Fibroblast of skin of right biceps (primary cell): ENCODE measurements at places on chromosomes 1 and 21.

DNA sequence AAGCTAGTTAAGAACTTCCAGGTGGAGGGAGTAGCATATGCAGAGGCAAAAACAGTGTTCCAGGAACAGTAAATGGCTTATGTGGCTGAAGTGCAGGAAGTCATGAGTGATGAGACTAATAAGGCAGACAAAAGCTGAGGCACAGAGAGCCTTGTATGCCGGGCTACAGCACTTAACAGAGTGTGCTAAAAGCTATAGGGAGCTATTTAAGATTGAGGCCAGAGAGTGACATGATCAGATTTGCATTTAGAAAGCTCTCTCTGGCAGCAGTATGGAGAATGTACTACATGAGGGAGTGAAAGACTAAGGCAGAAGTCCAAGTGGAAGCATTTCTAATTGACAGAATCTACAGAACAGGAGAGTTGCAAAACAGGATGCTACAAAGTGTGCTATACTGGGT is 38.6 kb downstream of the WASF2 start:
- DNase-seq, result no peak

DNA sequence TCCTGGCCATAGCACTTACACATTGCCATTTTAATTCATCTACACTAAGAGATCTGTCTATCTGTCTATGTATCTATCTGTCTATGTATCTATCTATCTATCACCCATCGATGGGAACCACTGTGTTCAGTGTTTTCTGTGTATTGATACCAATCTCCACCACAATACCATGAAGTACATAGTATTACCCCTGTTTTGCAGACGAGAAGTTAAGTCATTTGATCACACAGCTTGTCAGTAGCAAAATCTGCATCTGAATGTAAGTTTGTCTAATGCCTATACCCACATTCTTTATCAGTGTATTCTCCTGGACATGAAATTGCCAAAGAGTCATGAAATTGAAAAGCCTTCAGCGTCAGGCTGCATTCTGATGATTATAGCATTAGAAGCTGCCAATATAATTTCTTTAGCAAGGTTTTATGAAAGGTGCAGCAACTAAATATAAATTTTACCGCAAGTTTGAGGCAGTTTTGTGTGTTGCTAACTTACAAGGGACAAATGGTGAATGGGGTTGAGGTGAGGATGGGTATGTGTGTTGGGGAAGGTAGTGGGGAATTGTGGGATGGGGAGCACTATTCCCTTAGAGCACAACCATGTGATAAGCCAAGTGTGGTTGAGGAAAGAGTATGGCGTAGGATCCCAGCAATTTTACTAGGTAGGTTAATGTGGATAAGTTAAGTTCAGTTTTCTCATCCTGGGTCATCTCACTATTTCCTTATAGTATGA is 24.2 kb downstream of the SLAMF1 start:
- DNase-seq, result no peak

GRCh38 chr1:211155040-211155439 is 21.1 kb upstream of the KCNH1 start:
- peak; percentile 45 for DNase-seq

DNA sequence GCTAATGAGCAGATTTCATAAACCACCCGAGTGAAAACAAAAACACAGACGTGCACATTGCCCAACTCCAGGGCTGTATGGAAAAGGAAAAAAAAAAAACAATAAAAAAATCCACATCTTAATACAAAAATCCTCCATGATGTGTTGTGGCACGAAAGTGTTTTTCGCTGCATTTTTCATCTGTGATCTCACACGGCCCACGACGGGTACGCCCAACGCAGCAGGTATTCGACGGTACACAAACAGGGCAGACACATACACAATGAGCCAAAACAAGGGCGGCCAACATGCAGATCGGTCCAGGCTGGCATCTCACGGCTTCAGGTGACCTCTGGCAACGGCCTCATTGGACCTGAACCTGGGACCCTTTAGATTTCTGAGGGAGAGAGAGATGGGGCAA is 31.1 kb downstream of the CASZ1 start:
- no peak for DNase-seq

DNA sequence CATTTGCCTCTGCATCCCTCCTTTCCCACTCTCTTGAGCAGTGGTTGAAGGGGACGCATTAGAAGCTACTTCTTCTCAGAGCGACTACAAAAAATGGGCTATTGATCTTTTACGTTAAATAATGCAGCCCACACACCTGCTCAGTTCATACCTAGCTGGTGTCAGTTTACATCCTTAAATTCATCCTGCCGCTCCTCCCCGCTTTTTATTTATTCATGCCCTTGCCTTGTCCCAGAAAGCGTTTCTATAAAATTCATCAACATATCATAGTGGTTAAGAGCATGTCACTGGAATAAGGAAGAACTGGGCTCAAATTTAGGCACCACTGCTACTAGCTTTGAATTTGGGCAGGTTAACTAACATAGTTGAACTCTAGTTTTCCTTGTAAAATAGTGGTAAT is 66.0 kb upstream of the TINAGL1 start:
- no peak for DNase-seq

- DNase-seq, result no peak
Measured at GRCh38 chr1:184101571-184101970, 50.0 kb downstream of the TSEN15 start.
